ENCODE measurements at places on chromosomes 1 and 21. TPM values are rescaled to one million over a fixed set of nuclear protein-coding genes. Genes with fewer than 3 reads are reported as not detected.

DNA sequence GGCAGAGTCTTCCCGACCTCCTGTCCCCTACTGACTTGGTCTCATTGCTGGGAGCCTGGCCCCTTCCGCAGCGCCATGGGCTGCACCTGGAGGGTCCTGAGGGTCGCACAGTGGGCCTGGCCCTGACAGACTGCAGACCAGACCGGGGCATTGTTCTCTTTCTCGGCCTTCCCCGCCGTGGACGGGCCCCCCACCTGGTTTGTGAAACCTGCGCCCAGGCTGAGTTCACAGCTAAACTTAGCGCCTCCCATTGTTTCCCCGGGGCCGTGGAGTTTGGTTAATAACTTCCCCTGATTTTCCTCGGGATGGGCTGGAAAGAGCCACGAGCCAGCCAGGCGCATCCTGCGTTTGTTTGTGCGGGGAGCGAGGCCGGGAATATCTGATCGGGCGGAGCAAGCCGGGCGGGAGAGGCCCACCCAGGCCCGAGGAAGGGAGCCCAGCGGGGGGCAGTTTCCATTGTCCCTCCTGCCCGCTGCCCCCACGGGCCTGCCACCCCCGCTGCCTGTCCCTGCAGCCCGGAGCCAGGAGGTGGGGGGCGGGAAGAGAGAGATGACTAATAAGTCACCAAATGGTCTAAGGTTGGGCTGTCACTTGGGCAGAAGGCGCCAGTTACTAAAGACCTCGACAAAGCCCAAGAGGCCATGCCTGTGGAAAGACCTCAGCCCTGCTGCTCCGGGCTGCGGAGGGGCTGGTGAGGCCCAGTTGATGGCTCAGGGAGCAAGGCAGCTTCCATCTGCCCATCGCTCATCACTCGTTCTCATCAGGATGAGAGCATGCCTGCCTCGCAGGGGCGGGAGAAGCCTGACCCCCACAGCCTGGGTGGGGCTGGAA, 39.0 kb upstream of the ARHGEF16 start:
- DNase-seq, result no peak

Gene RAB7B
- not detected for total RNA-seq

DNA sequence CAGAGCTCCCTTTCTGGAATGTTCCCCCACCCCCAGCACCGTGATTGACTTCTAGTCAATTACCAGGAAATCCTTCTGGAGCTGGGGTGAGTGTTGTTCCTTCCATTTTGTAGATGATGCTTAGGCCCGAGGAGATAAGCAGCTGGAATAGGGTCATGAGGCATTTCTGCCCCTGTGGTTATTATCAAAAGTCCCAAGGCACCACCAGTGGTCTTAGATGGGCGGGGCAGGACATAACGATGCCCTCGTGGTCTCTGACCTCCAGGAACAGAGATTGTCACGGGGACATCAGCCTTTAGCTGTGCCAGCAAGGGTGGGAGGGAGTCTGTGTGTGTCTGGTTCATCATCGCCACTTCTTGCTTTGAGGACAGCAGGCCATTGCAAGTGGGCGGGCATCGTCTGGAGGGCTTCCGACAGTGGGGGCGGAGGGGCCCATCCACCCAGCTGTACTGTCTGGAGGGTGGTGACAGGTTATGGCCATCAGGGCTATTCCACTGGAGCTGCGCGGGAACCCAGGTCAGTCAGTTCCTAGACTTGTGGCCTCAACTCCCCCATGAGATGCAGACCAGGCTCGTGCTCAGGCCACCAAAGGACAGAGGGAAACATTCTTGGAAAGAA, 22.6 kb downstream of the TNFRSF8 start:
- no peak for DNase-seq

Gene C1QC
- total RNA-seq, result 0.68 TPM

Gene PRDX1
- total RNA-seq, result 896 TPM

Gene TEKT2
- total RNA-seq, result 0.20 TPM

DNA sequence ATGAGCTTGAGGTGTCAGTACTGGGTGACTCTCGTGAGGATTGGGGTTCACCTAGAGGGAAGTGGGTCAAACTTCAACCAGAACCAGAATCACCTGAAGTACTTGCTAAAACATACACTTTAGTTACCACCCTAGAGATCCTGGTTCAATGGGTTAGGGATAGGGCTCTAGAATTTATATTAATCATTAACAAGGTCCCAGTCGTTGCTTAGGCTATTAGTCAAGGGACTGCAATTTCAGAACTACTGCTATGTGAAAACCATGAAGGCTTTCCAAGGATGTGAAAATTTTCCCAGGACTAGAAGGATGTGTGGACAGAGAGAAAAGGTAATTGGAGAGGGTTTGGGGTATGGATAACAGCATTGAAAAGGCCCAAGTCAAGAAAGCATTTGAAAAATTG, 162.6 kb downstream of the GRIK1 start:
- no peak for DNase-seq

DNA sequence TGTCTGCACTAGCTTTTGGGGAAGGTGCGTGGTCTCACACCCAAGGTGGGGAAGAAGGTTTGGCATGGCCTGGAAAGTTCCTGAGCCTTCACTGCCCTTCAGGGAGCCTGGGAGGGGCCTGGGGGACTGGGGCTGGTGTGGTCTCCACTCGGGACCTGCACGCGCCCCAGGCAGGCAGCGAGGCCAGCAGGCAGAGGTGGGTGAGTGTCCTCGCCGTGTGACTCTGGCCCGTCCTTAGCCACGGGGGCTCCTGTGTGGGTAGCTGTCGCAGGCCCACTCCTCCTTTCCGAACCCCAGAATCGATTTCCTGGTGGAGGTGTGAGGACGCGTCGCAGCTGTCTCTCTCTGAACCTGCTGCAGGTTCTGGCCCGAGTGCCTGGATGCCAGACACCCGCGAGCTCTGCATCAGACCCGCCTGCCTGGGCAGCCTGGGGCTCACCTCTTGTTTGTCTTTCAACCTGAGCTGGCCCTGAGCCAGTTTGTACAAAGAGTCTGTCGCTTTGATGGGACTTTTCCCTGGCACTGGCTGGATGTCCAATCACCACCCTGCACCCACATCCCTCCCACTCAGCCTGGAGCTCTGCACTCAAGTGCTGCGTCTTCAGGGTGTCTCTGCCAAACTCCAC, 36.0 kb upstream of the SLC19A1 start:
- no peak for DNase-seq

Gene SHISAL2A
- total RNA-seq, result 5.2 TPM

DNA sequence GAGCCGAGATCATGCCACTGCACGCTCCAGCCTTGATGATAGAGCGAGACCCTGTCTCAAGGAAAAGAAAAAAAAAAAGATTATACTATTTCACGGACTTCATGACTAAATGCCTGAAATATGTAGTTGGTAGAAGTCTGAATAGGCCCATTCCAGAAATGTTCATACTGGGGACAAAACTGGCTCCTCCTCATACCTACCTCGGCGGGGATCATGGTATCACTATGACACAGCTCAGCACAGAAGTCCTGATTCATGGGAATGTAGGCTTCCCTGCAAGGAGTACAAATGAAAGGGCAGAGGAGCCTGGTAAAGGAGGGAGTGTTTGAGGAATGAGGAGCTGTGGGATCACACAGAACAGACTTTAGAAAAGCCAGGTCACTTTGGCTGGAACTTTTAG, 5.0 kb downstream of the SPATA46 start:
- no peak for DNase-seq
